ENCODE measurements at places on chromosomes 5 and 9.

- no peak for DNase-seq
Measured at GRCh38 chr5:67934976-67935375, 280.6 kb upstream of the PIK3R1 start.

- no peak for DNase-seq
Measured at GRCh38 chr9:126058011-126058531, 268.6 kb upstream of the MVB12B start.

DNA sequence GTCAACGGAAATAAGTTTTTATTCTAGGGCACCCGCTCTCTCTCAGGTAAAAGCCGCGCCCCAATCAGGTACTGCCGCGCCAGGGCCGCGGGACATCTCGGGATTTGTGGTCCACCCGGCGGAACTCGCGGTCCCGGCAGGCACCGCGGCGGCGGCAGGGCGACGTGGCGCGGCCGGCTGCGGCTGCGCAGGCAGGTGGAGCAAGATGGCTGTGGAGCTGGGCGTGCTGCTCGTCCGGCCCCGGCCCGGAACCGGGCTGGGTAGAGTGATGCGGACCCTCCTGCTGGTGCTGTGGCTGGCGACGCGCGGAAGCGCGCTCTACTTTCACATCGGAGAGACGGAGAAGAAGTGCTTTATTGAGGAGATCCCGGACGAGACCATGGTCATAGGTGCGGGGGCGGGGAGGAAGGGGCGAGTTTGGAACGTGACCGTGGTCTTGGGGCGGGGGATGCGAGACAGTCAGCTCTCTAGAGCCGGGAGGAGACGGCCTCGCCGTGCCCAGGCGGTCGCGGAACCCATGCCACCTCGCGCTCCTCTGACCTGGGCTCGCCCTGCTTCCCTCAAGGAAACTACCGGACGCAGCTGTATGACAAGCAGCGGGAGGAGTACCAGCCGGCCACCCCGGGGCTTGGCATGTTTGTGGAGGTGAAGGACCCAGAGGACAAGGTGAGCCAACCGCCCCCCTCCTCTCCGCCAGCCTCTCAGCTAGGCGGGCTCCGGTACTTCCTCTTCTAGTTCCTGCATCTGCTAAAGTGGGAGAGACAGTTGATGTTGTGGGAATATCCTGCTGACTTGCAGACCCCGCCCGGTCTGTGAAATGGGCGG lies at the start of gene TMED9:
TSS of gene TMED9 (plus strand) at position 194 of the 825 bp plus-strand sequence. CDS start at position 206, 12 bp downstream.
- peak; percentile 70 for DNase-seq

GRCh38 chr5:171989276-171989675 lies 17.2 kb downstream of the FBXW11 start:
- DNase-seq = no peak

DNA sequence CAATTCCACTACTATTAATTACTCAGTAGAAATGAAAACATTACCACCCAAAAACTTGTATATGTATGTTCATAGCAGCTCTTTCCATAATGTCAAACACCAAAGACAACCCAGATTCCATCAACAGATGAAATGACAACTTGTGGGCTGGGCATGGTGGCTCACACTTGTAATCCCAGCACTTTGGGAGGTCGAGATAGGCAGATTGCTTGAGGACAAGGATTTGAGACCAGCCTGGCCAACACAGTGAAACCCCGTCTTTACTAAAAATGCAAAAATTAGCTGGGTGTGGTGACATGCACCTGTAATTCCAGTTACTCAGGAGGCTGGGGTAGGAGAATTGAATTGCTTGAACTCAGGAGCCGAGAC lies 11.5 kb downstream of the UIMC1 start:
- DNase-seq = no peak

GRCh38 chr9:73116031-73116430 lies 35.6 kb upstream of the ANXA1 start:
- DNase-seq = peak; percentile 58

DNA sequence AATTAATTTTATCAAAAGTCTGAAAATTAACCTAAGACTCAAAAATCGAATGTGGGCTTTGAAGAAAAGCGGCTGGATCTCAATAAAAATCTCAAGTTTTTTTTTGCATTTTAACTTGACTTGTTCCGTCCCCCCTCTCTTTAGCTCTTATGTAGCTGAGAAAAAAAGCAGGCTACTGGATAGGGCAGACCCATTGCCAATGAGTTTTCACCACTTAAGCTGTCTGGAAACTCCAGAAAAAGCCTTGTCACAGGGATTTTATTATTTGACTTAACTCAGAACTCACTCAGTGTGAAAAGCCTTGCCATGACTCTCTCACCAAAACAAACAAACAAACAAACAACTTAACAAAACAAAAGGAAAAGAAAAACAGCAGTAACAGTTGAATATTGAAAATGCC lies 247.4 kb downstream of the CDH9 start:
- no peak for DNase-seq

DNA sequence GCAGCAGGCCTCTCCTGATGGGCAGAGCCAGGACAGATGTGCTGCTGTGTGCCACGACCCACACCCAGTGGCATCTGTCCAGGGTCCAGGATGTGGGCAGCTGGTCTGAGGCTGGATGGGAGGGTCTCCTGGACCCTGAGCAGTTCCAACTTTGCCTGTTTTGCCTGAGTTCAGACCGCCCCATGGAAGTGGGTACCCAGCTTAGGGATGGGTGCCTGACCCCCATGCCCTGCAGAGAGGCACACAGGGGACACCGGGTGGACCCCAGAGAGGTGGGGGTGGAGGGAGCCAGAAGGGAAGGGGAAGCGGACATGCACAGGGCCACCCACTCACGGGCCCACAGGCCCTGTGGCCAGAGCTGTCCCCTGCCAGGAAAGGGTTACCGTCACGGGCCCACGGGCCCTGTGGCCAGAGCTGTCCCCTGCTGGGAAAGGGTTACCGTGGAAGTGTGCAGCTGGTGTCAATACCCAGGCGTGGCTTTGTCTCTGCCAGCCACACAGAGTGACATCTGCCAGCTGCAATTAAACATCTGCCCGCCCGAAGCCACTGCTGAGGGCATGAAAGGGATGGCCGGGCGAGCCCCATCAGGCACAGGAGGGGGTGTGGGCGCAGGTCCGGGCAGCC lies 50.0 kb downstream of the NACC2 start:
- DNase-seq = no peak
